ENCODE measurements at places on chromosomes 12 and 14.
A peak's percentile ranks its signal among the peaks of the same experiment; 100 is the strongest.

DNA sequence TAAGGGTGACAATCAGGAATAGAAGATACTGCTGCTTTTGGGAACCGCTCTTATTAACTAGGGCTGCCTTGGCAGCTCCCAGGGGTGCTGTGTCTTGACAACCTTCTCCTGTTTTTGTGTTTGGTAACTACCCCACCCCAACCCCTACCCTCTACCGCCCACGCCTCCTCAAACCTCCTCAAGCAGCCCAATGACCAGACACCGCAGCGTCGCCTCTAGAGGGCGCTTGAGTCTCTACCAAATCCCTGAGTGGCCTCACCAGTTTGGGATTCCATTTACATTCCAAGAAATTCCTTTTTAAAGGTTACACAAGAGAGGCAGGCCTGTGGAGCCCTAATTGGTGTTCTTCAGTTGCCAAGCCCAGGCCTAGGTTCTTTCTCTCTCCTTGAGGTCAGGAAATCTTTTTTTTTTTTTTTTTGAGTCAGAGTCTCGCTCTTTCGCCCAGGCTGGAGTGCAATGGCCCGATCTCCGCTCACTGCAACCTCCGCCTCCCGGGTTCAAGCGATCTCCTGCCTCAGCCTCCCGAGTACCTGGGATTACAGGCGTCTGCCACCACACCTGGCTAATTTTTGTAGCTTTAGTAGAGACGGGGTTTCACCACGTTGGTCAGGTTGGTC, 72.4 kb upstream of the USP44 start:
- peak; percentile 31 for DNase-seq

- DNase-seq, result no peak
These were observed at the start of gene TMEM229B for GRCh38 chr14:67487937-67488893. Gene TMEM229B (minus strand): TSS chr14:67488721. CDS start chr14:67473923, 14,798 bp downstream.

DNA sequence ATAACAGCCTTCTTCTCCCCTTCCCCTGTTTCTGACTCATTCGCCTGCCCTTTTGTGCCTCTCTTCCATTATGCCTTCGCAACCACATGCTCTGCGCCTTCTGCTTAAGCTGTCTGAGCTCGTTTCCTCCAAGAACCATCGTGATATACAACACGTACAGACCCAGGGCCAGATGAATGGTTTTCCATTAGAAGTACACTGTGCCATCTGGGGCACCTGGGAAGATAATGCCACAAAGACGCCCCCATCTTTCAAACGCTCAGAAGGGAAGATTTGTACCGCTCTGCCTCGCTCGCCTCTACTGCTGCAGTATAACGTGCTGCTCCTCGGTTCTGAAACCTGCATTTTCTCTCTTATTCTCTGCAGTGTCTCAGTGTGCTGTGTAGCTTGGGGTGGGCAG, 470.9 kb upstream of the STXBP6 start:
- DNase-seq, result no peak

DNA sequence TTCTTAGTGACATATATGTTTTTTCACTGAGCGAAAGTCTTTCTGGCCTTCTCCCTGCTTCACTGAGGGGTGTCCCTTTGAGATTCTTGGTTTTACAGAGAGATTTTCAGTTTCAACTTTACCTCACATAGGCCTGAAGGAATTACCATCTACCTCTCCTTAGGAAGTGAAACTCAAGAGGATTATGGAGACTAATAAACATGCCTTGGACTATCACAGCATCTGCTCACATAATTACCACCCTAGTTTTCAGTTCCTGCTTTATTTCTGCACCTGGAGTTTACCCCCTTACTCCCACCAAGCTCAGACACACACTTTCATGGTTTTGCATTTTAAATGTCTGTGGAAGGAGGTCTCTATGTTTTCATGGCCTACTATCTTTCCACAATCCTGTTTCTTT, 118.3 kb upstream of the SCAF11 start:
- DNase-seq, result no peak

DNA sequence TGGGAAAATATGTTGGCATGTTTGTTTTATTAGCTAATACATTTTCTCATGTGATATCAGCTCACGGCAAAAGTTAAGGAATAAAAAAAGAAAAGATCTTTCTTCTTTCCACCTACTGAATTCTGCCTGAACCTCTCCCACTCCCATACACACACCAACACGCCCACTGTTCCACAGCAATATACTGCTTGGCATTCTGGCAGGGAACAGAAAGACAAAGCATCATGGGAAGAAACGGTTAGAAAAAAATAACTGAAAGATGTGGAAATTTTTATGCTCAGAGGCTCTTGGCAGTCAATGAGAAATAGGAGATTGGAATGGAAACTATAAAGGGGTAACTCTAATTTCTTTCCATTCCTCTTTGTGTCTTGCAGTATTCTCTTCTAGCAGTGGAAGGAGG, 268.5 kb downstream of the FOXG1 start:
- DNase-seq, result no peak

GRCh38 chr12:68630598-68630997, 19.9 kb downstream of the RAP1B start:
- no peak for DNase-seq

- no peak for DNase-seq
These were observed 3.5 kb downstream of the HMGA2 start for GRCh38 chr12:65827827-65828231.

DNA sequence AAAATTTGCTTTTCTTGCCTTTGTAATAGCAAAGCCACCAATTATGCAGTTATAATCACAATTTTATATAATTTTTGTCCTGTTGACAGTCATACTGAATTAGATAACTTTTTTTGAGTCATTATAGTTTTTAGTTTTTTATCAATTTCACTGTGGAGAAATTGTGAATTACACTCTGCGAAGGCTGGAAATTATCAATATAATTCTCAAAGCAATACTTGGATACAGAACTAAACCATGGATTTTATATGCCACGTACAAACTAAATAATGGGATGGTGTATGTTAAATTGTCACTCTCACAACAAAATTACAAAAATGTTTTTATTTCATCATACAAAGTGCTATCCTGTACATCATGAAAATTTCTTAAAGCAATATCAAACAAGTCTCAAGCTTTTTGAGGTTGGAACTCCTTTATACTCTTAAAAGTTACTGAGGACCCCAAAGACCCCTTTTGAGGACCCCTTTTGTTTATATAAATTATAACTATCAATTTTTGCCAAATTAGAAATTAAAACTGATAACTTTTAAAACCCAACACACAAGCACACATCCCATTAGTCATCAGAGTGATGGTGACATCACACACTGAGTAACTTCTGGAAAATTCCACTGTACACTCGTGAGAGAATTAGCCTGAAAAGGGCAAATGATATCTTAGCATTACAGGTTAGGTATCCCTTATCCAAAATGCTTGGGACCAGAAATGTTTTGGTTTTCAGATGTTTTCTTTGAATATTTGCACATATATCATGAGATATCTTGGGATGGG, 19.8 kb upstream of the AQP2 start:
- DNase-seq, result no peak

- DNase-seq, result no peak
These were observed 953 bp downstream of the MAPK1IP1L start for GRCh38 chr14:55052269-55052930.

DNA sequence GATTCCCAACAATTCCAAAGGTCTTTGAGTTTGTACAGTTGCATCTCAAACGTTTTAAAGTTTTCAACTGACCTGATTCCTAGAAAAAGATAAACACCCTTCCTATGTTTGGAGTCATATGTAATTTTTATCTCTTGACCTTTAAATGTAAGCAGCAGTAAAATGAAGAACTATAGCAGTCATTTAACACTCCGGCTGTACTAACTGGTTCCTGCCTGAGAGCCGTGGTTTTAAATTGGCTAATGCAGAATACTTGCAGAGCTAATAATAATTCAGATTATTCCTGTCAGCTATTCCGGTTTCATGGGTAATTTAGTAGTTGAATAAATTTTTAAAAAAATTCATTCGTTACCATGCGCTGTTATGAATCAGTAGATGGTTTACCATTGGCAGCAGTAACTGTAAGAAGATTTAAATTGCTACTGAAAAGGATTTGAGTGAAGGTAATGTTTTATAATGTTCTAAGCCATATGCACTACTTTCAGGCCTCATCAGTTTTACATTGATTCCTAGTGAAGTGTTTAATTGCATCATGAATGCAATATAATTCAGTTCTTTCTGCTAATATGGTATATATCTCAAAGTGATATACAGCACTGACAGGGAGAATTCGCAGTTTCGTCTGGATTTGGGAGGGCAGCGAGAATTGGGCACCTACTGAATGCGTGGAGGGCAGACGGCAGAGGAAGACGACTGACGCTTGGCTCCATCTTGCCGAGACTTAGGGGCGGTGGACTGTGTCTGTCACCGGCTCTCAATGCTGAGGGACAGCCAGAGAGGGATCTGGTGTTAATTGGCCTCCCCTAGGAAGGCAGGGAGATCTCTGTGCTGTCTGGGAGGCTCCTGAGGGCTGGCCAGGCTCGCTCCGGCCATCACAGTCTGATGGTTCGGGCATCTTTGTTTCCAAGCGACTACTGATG, 217.7 kb downstream of the PHETA1 start:
- no peak for DNase-seq

DNA sequence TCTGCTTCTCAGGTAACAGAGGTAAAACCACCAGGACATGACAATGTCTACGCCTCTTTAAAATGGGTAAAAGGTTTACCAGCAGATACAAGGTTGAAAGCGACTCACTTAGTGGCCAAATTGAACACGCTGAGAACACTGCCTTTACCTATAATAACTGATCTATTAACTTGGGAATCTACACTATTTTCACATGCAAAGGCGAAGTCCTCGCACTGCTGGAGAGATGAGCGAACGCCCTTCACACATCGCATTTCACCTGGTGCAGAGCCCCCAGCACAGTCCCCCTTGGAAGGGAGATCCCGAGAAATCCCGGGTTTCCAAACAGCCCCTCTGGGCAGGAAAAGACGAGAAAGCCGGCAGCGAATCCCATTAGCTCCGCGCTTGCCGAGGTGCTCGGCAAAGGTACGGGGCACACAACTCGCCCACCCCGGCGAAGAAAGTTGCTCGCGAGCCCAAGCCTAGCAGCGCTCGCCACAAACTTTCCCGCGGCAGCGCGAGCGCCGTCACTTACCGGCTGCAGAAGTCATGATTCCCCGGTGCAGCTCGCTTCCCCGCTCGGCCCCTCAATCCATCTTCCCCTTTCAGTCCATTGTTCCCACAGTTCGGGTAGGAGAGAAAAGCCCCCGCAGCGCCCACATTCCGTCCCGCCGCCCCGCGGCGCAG, 423 bp downstream of the FGD6 start:
- no peak for DNase-seq

- no peak for DNase-seq
These were observed 24.8 kb upstream of the AKAP6 start for GRCh38 chr14:32304296-32304695.

DNA sequence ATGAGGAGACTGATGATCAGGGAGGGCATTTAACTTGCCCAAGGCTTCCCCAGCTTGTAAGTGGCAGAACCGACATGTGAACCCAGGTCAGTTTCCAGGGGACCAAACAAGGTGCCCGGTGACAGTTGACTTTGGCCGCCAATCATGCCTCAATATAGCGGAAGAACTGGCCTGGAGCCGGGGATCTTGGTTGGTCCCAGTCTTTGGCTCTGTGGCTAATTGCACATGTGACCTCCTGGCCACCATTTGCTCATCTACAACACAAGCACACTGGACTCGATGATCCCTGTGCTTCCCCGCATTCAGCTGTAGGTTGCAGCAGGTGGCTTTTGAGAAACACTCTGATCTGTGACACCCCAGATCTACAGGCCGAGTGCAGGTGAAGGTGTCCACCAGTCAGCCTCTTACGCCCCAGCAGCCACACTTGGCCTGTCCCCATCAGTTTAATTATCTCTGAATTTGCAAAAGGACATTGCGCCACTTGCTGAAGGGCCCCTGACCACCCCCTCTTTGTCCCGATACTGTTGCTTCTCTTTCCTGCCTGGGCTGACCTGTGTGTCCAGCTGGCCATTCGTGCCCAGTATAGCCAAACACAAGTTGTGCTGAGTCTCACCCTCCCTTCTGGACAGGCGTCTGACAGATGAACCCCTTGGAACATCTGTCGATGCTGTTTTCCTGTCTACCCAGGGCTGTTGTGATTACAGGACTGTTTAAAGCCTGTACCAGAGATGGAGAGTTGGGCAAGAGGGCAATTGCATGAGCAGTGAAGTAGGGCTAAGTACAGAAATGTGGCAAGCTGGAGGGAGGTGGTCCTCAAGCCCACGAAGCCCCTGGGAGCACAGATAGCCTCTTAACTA, 14.1 kb downstream of the ACACB start:
- DNase-seq, result no peak

DNA sequence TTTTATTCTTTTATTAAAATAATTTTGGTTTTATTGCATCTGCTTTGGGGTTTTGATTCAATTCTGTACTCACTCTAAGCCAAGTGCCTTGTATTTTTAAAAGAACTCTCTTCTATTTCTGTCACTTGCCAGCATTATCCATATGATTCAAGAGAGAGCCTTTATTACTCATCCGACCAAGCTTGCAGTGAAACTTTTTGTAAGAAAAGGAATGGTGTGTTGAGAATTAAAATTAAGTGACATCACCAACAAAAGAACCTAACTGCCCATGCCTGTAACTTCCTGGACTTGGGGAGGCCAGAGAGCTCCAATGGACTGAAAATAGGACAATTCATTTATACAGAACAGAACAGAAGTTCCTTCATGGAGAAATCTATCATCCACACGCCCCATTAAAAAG, 52.1 kb downstream of the GALNT4 start:
- DNase-seq, result no peak

- DNase-seq, result no peak
These were observed 28.4 kb upstream of the FOXN3 start for GRCh38 chr14:89445273-89445973.

GRCh38 chr12:110826592-110827200, 20.1 kb upstream of the CCDC63 start:
- peak; percentile 94 for DNase-seq

GRCh38 chr12:124547626-124548025, 19.8 kb downstream of the NCOR2 start:
- DNase-seq, result no peak

DNA sequence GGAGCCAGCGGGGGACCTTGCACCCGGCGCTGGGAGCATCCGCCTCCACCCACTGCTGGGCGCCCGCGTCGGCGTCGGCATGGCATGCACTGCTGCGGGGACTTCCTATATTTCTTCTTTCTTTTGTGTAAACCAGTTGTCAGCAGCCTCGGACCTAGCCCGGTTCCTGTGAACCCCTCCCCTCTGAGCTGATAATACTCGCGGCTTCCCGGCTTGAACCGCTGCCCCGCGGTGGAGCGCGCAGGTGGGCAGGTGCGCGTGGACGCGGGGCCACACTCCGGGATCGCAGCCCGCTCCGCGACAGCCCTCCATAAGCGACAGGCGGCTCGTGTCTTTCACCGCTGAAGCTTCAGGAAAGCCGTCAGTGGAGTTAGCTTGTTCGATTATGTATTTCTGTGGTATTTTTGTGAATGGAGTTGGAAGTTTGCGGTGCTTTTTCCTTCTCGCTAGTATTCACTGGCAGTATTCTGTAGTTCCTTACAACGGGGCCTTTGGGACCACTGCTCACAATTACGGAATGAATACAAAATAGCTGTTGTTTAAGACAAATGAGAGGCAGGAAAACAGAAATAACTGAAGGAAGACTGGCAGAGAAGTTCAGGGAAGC, 870 bp downstream of the BMAL2 start:
- no peak for DNase-seq

DNA sequence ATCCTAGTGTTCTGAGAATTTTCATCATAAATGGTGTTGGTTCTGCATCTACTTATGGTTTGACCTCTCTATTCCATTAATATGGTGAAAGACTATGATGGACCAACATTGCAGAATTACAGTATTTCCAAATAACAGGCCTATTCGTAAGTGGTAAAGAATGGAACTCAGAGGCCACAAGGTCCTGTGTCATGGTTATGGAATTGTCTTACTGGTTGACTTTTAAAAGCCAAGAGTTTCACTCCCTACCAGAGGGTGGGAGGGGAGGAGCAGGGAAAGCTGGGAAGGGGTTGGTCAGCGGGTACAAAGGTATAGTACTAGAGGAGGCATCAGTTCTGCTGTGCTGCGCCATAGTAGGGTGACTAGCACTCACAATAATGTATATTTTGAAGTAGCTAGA, 153.4 kb downstream of the TMEM132D start:
- DNase-seq, result no peak

Data from omental fat pad (tissue), 4 donors.